Sigmoid colon (tissue), 7 donors: ENCODE measurements at places on chromosomes 1 and 21. TPM values are rescaled to one million over a fixed set of nuclear protein-coding genes. Genes with fewer than 3 reads are reported as not detected.

Gene SEC16B
- 1.8 TPM for total RNA-seq

Gene SEC22B
- 27.3 TPM for total RNA-seq

Gene AMY2A
- total RNA-seq, result not detected

Gene NHLH1
- total RNA-seq, result not detected

Gene CFHR5
- total RNA-seq, result not detected

Gene RPF1
- total RNA-seq, result 38.2 TPM

Gene FAM167B
- 0.71 TPM for total RNA-seq

Gene CFAP126
- not detected for total RNA-seq

Gene MATN1
- 0.36 TPM for total RNA-seq

Gene RIMS3
- total RNA-seq, result 4.3 TPM

Gene CCDC185
- not detected for total RNA-seq
